Hematopoietic multipotent progenitor cell treated with erythropoietin and hydrocortisone succinate and interleukin-3 and kit ligand, for 15 days (in vitro differentiated cells): ENCODE measurements at places on chromosomes 3 and 15.

- no peak for DNase-seq
These were observed 75.8 kb downstream of the STXBP5L start for GRCh38 chr3:120983841-120984240.

GRCh38 chr15:54026891-54027290, 48.6 kb downstream of the UNC13C start:
- DNase-seq: no peak

GRCh38 chr3:124995460-124995994, 60.3 kb downstream of the HEG1 start:
- DNase-seq: peak; percentile 4

GRCh38 chr3:126355251-126355650, 2.0 kb downstream of the KLF15 start:
- no peak for DNase-seq

DNA sequence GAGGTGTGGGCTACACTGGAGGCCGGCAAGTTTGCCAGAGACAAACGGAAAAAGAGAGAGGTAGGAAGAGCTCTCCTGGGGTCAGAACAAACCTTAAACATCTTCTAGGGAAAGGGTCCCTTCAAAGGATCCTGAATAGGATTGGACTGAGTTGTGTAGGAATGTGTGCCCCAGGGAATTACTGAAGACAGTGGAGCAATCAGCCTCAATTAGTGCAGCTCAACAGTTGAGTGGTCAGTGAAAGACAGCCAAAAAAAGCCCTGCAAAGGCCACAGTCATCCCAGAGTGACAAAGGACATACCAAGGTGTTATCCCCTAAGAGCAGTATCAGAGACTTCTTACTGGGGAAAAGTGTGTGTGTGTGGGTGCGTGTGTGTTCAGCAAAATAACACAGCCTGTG, 70.3 kb downstream of the NUP210 start:
- no peak for DNase-seq

- DNase-seq: no peak
These were observed 91.7 kb downstream of the APBA2 start for GRCh38 chr15:28977377-28978010.

DNA sequence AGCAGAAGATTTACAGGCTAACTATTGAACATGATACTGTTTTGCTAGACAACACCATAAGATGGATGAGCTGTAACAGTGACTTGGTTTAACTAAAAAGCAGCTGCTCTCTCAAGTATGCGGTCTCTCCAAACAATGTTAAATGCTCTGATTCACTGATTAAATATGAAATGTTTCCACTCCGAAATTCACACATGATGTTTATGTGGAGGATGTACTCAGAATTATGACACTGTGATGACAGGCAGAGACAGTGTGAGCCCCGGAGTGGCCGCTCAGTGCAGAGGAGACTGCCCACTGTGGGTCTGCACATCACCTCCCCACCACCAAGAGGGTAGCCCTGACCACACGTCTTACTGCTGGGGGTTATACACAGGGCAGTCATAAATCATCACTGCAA, 83.9 kb upstream of the MEX3B start:
- DNase-seq: no peak

GRCh38 chr3:115617591-115617990, 5.7 kb upstream of the GAP43 start:
- no peak for DNase-seq

- no peak for DNase-seq
These were observed 110.6 kb downstream of the THSD4 start for GRCh38 chr15:71225851-71226250.
